ENCODE measurements at places on chromosomes 3 and 15.

DNA sequence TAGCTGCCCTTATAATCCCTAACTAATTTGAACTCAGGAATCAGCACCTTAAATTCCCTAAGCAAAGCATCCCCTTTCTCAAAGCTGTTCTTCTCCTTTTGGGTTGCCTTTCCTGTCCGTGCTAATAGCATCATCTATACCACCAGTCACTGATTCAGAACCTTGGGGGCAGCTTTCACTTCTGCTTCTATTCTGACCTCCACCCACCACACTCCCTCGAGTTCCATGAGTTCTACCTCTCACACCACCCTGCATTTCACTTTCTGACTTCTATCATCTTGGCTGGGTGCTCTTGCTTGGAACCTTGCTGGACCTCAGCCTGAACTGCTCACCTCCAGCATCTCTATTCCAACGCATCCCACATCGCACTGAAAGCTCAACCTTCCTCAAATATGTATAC, 55.4 kb upstream of the KCNMB2 start:
- no peak for DNase-seq

GRCh38 chr3:112002096-112002971, 3.6 kb downstream of the TAGLN3 start:
- DNase-seq = no peak

DNA sequence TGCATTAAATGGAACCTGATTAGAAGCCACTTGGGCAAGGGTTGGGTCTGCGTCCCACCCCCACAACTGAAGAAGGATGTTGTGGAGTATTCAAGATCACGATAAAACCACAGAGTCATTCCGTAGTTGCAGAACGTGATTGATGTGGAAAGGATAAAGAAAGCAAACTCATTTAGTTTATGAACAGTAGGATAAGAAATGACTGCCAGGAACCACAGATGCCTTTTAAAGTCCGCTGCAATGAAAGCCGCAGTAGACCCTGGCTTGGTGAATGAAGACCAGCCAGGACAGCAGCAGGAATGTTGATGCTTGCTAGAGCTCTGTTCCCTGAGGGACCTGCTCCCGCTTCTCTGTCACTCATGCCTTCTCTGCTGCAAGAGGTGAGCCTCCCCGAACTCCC, 111.5 kb downstream of the GABRG3 start:
- DNase-seq = no peak

- no peak for DNase-seq
Measured at GRCh38 chr15:31271711-31272557, 54.7 kb upstream of the KLF13 start.

DNA sequence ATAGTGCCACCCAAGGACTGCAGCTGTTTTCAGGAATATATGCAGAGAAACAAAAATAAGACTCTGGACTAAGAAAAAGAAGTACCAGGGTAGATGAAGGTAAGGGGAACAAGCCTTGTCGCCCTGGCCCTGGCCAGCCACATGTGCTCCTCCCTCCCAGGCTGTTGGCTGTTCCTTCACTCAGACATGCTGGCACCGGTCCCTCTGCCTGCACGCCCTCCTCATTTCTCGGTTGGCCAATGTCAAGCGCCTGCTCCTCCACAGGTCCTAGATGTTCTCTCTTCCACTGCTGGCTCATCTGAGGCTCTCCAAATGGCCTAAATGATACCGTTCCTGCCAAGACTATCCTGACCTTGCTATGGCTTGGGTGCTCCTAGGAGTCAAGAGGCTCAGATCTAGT, 288.4 kb upstream of the LYSMD4 start:
- no peak for DNase-seq

GRCh38 chr3:33541918-33542317, 101.7 kb upstream of the UBP1 start:
- no peak for DNase-seq

DNA sequence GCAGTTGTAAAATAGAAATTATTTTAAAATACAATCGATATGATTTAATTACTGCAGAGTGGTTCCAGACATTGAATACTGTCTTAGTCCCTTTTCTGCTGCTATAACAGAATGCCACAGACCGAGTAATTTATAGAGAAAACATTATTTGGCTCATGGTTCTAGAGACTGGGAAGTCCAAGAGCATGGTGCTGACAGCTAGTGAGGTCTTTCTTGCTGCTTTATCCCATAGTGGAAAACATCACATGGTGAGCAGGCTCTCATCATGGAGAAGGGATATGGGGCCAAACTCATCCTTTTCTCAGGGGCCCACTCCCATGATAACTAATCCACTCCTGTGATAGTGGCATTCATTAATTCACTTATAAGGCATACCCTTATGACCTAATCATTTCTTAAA, 120.0 kb upstream of the TBL1XR1 start:
- no peak for DNase-seq

DNA sequence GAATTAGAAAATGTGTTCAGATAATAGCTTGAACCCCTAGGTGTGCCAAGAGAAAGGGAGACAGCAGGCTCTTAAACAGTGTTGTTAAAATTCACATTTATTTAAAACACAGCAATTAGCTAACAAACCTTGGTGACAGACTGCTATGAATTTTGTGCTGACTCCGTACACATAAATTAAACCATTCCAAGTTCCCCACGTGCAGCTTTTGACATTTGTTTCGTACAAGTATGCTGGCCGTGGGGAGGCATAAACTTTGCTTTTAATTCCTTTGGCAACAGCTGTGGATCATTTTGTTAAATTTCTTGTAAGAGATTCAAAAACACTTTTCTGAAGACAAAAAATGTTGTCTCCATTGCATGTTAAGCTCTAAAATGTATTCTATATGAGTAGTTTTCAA, 465.3 kb downstream of the FGF12 start:
- DNase-seq = no peak

DNA sequence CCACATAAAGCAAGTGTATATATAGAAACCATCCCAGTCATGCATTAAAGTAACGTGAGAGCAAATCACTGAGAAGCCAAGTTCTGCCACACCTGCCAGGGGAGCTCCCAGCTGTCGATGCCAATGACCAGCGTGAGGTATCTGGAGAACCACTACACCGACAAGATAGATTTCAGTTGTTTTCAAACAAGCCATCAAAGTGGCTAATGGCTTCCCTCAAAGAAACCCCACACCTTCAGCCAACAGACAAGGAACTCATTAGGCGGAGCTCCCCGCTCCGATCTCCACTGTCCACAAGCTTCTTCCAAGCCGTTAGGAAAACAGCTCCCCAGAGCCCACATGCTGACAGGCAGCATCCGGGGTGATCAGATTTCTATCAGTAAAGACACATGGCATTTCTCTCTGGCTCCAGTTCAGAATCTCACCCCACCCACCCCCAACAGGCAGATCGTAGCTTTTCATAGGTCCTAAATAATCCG, 54.2 kb upstream of the SPATA12 start:
- DNase-seq = no peak

DNA sequence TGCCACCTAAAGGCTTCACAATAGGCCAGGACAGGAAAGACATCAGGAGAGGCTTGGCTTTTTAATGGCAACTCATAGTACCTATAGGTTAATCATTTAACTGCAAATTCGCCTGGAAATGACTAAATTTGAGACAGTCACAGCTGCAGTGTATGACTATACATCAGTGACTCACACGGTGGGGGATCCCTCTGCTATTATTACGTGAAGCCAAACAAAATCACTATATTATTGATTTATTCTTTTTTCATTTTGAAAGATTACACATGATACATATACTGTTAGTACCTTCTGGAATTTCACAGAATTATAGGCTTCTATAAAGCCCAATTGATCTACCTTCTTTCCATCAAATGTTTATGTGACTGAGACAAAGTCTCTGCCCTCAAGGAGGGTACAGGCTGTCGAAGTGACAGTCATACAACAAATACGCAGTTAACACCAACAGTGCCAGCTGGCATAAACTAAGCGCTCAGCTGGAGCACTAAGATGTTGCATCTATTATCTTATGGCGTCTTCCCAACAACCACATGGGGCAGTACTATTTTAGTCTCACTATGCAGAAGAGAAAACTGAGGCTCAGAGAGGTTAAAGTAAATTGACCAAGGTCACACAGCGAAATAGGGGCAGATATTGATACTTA, 82.0 kb upstream of the LMOD3 start:
- DNase-seq = no peak

DNA sequence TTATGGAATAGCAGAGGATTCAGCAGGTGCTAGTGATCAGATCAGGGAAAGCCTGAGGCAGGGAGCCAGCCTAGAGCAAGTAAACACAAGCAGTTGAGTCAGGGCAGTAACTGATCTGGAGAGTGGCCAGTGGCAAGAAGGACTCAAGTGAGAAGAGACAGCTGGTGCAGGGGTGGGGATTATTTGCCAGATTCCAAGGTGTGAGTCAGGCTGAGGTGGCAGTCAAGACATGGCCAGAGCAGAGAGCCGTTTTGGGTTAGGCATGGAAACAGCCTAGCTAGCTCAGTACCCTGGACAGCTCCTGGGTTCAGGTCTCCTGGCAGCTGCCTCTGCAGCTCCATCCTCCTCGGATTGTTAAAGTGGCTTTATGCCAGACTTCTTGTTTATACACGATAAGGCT, 281.9 kb upstream of the ONECUT1 start:
- no peak for DNase-seq

- DNase-seq = no peak
Measured at GRCh38 chr15:45635191-45635638, 386 bp downstream of the SQOR start.

- no peak for DNase-seq
Measured at GRCh38 chr15:36172955-36173354, 406.5 kb upstream of the CDIN1 start.

- no peak for DNase-seq
Measured at GRCh38 chr15:60697750-60698149, 218.8 kb upstream of the ICE2 start.

GRCh38 chr15:84883916-84884781, at the start of gene SLC28A1:
TSS of gene SLC28A1 (plus strand) at chr15:84884662. CDS start at chr15:84887761, 3,099 bp downstream.
- no peak for DNase-seq

DNA sequence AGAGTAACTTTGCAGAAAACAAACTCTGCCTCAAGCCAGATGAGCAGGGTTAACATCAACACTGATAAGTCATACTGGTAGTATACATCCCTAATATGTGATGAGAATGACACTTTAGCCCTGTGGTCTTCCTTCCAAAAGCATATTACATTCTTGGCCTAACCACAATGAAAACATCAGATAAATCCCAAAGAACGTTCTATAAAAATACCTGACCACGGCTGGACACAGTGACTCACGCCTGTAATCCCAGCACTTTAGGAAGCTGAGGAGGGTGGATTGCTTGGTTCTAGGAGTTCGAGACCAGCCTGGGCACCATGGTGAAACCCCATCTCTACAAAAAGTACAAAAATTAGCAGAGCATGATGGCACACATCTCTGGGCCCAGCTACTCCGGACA, 4.7 kb downstream of the TMCC1 start:
- DNase-seq = no peak

DNA sequence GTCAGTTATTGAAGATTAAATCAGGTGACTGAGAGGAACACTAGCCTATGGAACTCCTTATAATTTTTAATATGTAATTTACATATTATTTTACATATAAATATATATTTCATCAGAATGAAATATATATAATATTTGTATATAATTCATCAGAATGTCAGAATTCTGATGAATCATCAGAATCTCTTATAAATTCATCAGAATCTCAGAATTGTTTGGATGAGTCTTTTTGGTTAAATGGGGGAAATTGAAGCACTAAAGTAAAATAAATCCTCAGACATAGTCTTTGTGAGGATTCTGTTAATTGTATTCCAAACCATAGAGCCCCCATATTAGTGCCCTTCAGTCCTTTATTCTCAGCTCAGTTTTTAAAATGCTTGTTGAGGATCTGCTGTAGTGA, 15.4 kb downstream of the TCF12 start:
- no peak for DNase-seq

GRCh38 chr15:69979783-69980182, 117.9 kb downstream of the TLE3 start:
- no peak for DNase-seq

- DNase-seq = no peak
Measured at GRCh38 chr3:129996073-129996472, 21.6 kb downstream of the TRH start.

- DNase-seq = no peak
Measured at GRCh38 chr15:85745525-85746150, 49.1 kb downstream of the KLHL25 start.

GRCh38 chr15:65910341-65910740, 41.0 kb downstream of the RAB11A start:
- no peak for DNase-seq

GRCh38 chr15:90037961-90038631, 37.0 kb downstream of the ZNF710 start:
- no peak for DNase-seq

DNA sequence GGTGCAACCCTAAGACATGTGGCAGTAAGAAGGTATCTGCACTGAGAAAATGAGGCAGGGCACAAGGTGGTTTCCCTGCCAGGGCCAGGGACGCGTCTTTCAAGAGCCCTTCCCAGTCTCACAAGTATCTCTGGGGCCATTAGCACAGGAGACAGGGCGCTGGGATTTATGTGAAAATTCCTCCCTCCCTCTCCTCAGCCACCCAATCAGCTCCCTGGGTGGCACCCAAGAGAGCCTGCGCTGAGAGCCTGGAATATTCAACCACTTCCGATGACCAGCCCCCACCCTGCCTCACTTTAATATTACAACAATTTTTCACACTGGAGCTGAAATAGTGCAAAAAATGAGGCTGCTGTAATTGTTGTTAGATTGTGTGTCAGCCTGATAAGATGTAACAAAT, 26.1 kb downstream of the SEC61A1 start:
- DNase-seq = no peak

DNA sequence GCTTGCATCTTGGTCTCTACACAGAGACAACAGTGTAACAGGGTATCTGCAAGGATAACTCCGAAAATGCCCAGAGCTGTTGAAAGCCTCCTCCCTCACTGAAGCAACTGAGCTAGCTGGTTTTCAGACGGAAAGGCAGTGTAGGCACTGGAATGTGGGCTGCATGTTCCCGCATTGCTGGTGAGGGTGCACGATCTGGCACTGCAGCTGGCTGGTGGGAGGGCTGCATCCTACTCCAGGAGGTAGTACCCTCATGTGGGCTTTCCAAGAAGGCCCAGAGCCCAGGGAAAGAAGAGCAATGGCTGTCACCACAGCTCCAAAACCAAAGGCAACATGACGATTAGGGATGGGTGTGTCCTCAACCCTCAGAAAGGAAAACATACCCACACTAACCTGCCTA, 28.7 kb upstream of the RPS17 start:
- no peak for DNase-seq

DNA sequence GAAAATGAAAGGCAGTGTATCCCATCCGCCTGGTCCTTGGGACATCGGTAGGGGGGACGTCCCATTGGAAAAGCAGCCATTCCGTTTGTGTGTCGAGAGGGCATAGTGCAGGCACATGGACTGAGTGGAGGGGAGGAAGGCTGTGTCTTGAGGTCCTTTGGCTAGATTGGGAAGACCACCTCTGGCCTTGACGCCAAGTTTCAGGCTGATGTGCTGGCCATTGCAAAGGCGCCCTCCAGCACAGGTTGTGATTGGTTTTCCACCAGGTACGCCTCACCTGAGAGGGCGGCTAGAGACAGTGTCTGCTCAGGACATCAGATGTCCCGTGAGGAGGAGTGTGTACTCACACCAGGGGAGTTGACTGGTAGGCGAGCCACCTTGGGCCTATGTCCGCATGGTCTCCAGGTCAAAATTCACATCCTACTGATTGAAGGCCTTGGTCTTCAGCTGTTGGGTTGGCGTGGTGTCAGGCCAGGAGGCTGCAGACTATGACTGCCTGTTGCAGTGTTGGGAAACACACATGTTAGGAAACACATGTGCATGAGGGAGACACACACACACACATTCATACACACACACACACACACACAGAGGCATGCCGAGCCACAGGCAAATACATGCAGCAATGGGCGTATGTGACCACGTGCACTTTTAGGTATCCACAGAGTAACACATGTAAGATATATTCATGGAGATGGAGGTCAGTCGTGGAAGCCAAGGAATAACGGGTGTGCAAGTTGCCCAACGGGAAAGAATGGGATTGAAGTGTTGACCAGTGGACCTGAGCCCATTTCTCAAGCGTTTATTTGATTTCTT, 98.4 kb downstream of the SNRPN start:
- no peak for DNase-seq
